Activated T-cell treated with anti-CD3 and anti-CD28 coated beads for 48 hours (primary cell): ENCODE measurements at places on chromosomes 1 and 21.

GRCh38 chr1:99943223-99943794 lies 26.5 kb upstream of the SLC35A3 start:
- DNase-seq = no peak

- no peak for DNase-seq
These were observed 8.1 kb downstream of the ARF1 start for GRCh38 chr1:228090613-228091081.

- DNase-seq = no peak
These were observed 36.2 kb upstream of the EFCAB14 start for GRCh38 chr1:46755121-46755520.

DNA sequence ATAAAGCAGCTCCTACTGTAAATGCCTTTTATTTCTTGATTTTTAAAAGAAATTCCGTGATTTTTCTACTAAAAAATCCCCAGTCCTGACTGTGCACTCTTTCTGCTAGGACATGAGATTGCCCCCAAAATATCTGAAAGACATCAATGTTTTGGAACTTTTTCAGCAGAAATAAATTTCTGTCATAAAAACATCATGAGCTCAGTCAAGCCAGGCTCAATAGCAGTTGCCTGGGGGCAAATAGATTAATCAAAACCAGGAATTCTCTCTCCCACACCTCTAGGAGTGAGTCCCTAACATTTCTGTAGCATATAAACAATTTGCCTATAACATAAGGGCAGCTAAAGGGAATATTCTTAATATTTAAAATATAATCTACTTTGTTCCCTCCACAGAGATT lies 654.1 kb downstream of the PTPRC start:
- DNase-seq = no peak
